ENCODE measurements at places on chromosomes 11 and 22. TPM values are rescaled to one million over a fixed set of nuclear protein-coding genes. Genes with fewer than 3 reads are reported as not detected.

GRCh38 chr22:47130883-47131631, 368.6 kb downstream of the TBC1D22A start:
- no peak for DNase-seq

DNA sequence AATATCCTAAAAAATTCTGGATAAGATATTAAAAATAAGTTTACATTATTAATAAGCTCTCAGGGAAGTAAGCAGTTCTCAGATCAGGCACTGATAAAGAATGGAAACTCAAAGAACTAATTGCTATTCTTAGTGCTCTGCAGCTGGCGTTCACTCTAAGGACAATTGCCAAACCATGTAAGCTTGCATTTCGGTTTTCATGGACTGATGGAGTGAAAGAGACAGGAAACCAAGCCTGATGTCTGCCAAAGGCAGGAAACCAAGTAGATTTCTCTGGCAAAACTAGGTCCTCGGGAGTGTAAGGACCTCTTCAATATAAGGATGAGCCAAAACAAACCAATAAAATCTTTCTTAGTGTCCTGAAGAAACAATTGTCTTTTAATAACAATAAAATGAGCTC, 355.2 kb downstream of the RAB38 start:
- no peak for DNase-seq

GRCh38 chr11:59192446-59193020, 20.2 kb downstream of the MPEG1 start:
- DNase-seq: no peak

The CASP12 gene
- 0.13 TPM for total RNA-seq

The SLC1A2 gene
- total RNA-seq: 0.84 TPM

Measured in hepatocyte (in vitro differentiated cells).